ENCODE measurements at places on chromosomes 1 and 21.

DNA sequence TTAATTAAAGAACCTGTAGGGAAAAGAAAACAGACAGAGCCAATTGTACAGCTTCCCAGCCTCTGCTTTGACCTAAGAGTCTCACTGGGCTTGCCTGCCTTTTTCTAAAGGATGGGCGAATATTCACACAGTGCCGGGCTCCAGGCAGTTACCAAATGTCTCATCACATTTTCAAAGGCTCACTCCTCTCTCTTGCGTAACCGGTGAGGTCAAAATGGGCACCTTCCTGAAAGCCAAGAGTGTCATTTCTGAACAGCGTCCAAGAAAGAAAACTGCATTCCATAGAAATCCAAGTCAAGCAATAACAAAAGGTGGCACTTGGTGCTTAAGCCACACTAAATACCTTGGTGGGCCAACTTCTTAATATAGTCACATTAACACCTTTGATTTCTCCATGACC is 710 bp upstream of the PALMD start:
- no peak for DNase-seq

- DNase-seq = peak; percentile 4
Measured at GRCh38 chr1:93219443-93219842, 38.9 kb downstream of the CCDC18 start.

- DNase-seq = no peak
Measured at GRCh38 chr1:119276558-119276957, 92.0 kb upstream of the HAO2 start.

DNA sequence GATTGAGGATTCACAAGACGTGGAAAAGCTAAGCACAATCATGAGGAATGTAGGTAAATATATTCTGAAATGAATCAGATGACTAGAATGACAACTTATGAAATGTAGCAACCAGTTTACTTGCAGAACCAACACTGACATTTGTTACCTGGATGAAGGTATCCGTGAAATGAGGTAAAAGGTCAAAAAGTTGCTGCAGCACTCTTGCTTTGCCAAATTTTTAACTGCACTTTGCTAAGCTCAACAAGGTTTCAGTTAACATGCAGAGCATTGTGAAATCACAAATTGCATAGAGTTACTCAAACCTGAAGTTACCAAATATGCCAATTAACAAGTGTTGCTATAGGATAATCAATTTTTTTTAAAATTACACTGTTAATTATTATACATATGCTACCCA is 1280.1 kb downstream of the KCNT2 start:
- no peak for DNase-seq
